ENCODE measurements at places on chromosomes 7 and 10. TPM values are rescaled to one million over a fixed set of nuclear protein-coding genes. Genes with fewer than 3 reads are reported as not detected.

The FOXP2 gene
- polyA plus RNA-seq = 24.4 TPM

The TMEM176A gene
- not detected for polyA plus RNA-seq

The IDI2 gene
- polyA plus RNA-seq = not detected

The HTR7 gene
- 3.1 TPM for polyA plus RNA-seq

The AIFM2 gene
- 1.5 TPM for polyA plus RNA-seq

The ARF5 gene
- polyA plus RNA-seq = 61.3 TPM

The NRG3 gene
- polyA plus RNA-seq = 5.8 TPM

The NME8 gene
- polyA plus RNA-seq = not detected

The MAGI2 gene
- polyA plus RNA-seq = 67.8 TPM

The GPC2 gene
- not detected for polyA plus RNA-seq

Data from Purkinje cell (primary cell).